H9 (cell line): ENCODE measurements at places on chromosomes 3 and 15. TPM values are rescaled to one million over a fixed set of nuclear protein-coding genes. Genes with fewer than 3 reads are reported as not detected.

DNA sequence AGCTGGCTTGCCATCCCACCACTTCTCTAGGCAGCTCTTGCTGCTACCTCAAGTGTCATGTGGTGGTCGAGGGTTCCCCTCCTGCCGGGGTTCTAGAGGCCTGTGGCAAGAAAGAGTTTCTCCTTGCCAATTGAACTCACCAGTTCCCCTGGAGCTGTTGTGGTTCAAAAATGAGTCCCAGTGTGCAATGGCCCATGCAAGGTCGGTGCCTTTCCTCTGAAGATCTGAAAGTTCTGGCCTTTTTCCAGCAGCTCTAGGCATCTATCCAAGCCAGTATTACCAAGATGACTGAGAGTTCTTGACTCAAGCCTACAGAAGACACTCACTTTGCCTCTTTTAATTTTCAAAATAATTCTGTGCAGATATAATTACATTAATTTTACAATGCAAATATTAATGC is 163.6 kb downstream of the KCNMB2 start:
- H3K27me3 ChIP-seq = no peaks in the 10 kb centered on the region
- DNase-seq = no peak
- no peak overlapping the region for H3K27ac ChIP-seq
- peaks cover 12% of the 10 kb centered on the region; the same call in 2 of the 3 replicates for H3K36me3 ChIP-seq

DNA sequence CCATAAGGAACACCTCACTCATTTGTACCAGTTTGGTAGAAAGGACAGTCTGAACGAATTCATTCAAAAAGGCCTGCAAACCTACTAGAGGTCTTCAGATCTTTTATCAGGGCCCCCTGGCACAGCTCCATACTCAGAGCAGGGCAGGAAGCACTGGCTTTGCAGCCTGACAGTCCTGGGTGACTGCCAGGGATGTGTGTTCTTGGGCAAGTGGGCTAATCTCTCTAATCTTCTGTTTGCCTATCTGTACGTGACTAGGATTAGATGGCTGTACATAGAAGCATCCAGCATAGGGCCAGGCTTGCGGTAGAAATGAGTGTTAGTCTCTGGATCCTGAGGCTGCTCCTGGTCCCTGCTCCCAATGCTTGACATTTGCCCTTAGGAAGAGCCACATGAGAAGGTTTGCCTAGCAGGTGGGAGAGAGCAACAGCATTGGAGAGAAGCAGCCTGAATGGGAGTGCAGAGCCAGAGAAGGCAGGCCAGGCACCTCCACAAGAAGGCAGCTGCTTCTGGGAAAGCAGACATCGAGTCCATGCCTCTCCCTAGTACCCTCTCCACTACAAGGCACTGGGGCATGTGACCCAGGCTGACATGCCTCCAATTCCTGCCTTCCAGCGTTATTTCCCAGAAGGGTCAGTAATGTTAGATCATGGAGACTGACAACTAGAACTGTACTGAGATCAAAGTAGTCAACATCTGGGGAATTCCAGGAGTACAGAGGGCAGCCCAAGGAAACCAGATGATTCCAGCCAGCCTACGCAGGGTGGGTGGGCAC is 1.0 kb upstream of the CXCR6 start:
- no peaks in the 10 kb centered on the region for H3K27me3 ChIP-seq
- no peak for DNase-seq
- no peaks in the 10 kb centered on the region for H3K4me1 ChIP-seq
- H3K4me3 ChIP-seq = no peak overlapping the region
- H3K27ac ChIP-seq = no peak overlapping the region
- peaks cover 15% of the 10 kb centered on the region for H3K36me3 ChIP-seq

- no peak for DNase-seq
- no peaks in the 10 kb centered on the region for H3K4me1 ChIP-seq
- no peaks in the 10 kb centered on the region for H3K27me3 ChIP-seq
- no peak overlapping the region for H3K27ac ChIP-seq
- no peak overlapping the region for H3K4me3 ChIP-seq
- no peaks in the 10 kb centered on the region for H3K36me3 ChIP-seq
Measured at GRCh38 chr3:13636874-13637273, 87.9 kb downstream of the FBLN2 start.

DNA sequence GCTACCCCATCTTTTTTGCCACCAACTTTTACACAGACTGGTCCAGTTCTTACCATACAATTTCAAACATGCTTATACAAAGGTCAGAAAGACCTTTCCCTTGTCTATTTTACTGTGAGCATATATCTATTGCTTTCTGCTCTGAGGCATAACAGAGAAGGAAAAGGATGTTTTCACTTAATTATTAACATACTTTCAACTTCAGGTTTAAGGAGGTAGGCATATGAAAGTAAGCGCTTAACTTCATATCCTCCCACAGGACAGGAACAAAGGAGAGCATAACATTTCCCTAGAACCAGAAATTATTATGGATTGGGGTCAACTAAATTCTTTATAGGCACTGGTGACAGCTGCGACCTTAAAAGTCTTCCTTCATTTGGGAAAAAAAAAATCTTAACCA is 1.1 kb downstream of the MYEF2 start:
- peak overlapping the region; percentile 95 for H3K4me3 ChIP-seq
- no peaks in the 10 kb centered on the region; the same call in 1 of the 2 replicates for H3K36me3 ChIP-seq
- H3K27ac ChIP-seq = no peak overlapping the region

The IQCF5 gene
- total RNA-seq = not detected in 2 replicates

DNA sequence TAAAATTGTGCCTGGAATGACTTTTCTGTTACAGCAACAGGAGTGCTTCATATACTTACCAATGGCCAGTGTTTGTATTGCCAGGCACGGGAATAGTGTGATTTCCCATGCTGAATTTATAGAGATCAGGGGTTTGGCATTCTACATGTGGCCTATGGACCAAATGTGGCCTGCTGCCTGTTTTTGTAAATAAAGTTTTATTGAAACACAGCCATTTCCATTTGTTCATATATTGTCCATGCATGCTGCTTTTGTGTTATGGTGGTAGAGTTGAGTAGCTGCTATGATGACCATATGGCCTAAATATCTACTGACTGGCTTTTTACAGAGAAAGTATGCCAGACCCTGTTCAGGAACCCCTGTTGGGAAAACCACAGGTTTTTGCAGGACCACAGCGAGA is 55.6 kb downstream of the SLCO3A1 start:
- H3K4me3 ChIP-seq = no peak overlapping the region
- no peak for DNase-seq
- no peaks in the 10 kb centered on the region for H3K36me3 ChIP-seq
- no peaks in the 10 kb centered on the region for H3K27me3 ChIP-seq
